Renal cortex interstitium (tissue), 15 donors: ENCODE measurements at places on chromosomes 13 and 19.

- no peak for DNase-seq
Measured at GRCh38 chr13:22074403-22074802, 403.5 kb downstream of the FGF9 start.

GRCh38 chr19:18543814-18544475 is 572 bp upstream of the FKBP8 start:
- DNase-seq = peak; percentile 9

DNA sequence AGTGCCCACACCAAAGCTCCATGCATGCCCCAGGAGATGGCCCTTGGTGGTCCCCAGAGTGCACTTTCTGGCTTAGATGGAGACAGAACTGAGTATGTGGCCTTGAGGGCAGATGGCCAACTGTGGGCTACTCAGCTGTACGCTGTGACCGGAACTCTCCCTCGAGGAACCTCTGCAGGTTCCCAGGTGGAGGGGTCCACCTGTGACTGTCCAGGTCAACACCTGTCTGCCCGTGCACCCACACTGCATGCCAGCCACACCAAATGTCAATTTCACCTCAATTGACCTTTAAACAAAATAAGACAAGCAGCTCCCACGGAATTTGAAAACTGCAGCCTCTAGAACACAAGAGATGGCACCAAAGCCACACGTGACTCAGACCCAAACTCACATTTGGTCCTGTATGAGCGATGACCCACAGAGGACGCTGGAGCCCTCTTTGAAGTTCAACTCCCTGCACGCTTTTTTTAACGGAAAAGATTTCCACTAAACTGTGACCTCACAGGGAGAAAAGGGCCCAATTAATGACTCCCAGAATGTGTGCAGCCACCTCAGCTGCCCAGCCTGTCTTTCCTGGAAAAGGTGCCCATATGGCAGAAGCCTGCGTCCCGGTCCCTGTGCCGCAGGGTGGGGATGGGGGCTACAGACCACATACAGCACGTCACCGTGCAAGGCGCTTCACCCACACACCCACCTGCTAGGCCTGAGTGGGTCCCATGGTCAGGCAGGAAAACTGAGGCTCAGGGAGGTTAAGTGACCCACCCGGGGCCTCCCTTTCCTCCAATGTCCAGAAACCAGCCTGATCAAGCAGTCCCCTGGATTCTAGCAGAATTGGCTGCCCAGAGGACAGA is 47.7 kb downstream of the KLF2 start:
- no peak for DNase-seq

DNA sequence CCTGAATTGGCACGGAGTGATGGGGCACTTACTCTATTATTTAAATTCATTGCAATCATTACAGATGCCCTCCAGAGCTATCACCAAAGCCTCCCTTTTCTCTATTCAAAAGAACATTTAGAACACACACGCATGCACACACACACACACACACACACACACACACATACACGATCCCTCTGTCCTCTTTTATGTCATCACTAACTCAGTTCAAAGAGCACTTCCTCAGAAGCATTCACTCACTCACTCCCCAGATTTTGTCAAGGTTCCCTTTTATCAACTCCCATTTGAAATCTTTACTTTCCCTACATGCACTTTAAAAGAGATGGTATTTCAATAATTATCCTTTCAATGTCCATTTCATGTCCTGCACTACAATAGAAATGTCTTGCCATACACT is 22.4 kb upstream of the IGFL4 start:
- no peak for DNase-seq

GRCh38 chr19:13043285-13043684 is 48.0 kb downstream of the NFIX start:
- no peak for DNase-seq

- peak; percentile 26 for DNase-seq
Measured at GRCh38 chr19:41705393-41706174, 2.8 kb upstream of the CEACAM5 start.

DNA sequence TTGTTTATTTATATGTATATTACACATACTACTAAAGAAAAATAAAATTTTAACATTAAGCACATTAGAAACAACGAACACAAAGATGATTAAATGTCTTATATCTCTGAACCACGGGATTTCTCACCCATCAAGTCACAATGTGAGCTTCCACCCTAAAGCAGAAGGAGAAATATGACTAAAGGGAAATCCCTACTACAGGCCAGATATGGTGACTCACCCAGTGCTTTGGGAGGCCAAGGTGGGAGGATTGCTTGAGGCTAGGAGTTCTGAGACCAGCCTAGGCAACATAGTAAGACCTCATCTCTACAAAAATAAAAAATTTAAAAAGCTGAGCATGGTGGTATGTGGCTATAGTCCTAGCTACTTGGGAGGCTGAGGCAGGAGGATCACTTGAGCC is 24.6 kb downstream of the DCT start:
- DNase-seq = no peak

DNA sequence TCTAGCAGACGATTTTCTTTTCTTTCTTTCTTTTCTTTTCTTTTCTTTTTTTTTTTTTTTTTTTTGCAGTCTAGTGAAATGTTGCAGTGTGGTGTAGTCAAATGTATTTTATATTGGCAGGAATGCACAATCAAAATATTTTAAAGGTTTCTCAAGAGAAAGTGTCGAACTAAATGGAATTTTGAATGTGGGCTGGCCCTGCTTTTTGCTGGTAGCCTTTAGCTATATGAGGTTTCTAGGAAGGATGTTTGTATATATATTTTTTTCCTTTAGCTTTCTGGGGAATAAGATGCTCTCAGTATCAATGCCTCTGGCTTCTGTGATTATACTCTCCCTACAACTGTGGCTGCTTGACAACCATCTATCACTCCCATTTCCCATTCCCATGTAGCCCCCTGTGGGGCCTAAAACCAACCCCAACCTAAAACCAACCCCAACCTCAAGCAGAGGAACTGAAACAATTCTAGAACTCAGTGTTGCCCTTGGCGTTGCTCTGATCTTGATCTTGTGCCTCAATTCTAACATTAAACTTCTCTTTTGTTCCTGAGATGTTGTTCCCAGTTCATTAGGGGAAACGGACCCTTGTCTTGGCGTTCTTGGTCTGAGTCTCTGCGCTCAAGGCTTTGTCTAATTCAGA is 27.1 kb downstream of the CYSLTR2 start:
- DNase-seq = no peak

- DNase-seq = no peak
Measured at GRCh38 chr13:110037925-110038573, 251.7 kb upstream of the IRS2 start.

DNA sequence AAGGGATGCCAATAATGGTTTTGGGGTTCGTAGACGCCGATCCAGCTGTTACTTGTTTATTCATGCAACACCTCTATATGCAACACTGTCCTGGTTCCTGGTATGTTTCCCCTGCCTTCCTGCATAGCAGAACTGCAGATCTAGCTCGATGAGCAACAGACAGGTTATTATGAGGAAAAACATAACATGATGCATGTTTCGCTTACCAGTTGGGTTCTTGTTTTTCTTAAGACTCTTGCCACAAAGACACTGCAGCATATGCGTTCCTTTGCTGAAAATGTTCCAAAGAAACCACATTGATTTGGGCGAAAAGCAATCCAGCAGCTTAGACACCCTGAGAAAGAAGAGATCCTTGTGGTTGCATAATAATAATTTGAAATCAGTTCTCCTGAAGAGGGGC is 583 bp downstream of the FGF14 start:
- no peak for DNase-seq
